SHP77 treated with DMSO at 0.1 percent for 48 hours (cell line): ENCODE measurements at places on chromosomes 7 and 10.
A peak's percentile ranks its signal among the peaks of the same experiment; 100 is the strongest.

DNA sequence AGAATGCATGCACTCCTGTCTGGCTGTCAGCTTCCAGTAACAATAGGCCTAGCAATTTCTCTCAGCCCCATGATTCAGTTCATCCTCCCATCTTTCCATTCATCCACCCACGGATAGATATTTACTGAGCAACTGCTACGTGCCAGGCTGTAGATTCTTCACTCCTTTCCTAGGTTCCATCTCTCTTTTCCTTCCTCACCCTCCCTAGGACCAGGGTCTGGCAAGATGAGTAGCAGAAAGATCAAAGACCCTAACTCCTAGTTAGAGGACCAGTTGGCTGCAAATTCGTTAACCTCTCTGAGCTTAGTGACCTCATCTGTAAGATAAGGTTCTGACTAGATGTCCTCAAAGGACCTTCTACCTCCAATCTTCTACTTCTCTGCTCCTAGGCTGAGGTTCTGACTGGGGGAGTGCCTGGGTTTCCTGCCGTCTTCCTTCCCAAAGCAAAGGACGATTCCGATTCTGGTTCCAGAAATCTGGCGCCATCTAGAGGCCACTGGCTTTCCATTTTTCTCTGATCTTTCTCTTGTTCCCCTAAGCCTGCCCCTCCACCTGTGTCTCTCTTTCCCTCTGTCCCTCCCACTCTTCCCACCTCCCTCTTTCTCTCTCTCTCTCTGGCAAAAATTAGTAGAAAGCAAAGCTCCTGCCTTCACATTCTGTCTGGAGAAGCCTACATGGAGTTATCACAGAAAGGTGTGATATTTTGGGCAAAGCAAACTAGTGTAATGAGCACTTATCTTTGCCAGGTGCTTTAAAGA is 26.2 kb downstream of the TBATA start:
- DNase-seq: peak; percentile 4

DNA sequence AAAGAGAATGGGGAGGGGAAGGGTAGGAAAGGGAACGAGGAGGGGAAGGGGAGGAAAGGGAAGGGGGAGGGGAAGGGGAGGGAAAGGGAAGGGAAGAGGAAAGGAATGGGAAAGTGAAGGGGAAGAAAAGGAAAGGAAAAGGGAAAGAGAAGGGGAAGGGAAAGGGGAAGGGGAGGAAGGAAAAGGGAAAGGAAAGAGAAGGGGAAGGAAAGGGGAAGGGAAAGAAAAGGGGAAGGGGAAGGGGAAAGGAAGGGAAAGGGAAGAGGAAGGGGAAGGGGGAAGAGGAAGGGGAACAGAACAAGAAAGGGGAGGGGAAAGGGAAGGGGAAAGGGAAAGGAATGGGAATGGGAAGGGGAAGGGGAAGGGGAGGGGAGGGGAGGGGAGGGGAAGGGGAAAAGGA is 352.1 kb downstream of the PARD3 start:
- no peak for DNase-seq

GRCh38 chr10:12510501-12510941 is 161.2 kb downstream of the CAMK1D start:
- no peak for DNase-seq

- DNase-seq: no peak
Measured at GRCh38 chr7:144777005-144777839, 58.6 kb downstream of the TPK1 start.

- no peak for DNase-seq
Measured at GRCh38 chr7:98974906-98975816, 96.8 kb downstream of the TRRAP start.

- DNase-seq: no peak
Measured at GRCh38 chr7:43463401-43463980, 119.4 kb upstream of the STK17A start.

DNA sequence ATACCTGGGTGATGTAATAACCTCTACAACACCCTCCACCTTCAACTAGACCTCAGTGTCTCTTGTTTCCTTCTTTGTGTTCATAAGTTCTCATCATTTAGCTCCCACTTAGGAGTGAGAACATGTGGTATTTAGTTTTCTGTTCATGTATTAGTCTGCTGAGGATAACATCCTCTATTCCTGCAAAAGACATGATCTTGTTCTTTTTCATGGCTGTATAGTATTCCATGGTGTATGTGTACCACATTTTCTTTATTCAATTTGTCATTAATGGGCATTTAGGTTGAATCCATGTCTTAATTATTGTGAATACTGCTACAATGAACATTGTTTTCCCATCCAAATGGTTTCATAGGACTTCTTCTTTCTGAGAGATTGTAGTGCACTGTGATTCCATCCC is 135.7 kb downstream of the MBL2 start:
- DNase-seq: no peak

GRCh38 chr7:25503306-25503705 is 275.0 kb upstream of the NPVF start:
- no peak for DNase-seq

DNA sequence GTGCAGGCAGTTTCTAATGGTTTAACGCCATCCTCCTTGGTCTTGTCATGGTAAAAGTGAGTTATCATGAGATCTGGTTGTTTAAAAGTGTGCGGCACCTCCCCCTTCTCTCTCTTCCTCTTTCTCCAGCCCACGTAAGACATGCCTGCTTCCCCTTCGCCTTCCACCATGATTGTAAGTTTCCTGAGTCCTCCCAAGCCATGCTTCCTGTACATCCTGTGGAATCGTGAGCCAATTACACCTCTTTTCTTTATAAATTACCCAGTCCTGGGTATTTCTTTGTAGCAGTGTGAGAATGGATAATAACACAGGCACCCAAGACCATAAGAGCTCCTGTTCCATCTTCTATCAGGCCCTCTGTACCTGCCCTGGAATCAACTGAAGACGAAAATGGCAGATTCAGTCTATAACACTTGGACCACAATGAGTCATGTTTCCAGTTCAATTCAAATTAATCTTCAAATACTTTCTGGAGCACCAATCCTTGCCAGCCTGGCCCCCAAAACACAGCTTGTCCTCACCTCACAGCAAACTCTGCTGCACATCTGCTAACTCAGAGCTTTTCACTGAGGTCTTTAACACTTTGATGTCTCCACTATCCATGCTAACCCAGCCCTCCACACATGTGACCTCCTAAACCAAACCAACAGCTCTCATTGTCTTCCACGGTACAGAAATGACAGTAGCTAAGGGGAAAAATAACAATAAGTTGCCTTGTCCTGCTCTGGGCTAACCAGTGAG is 73.2 kb downstream of the SFMBT2 start:
- no peak for DNase-seq

GRCh38 chr7:69742237-69742636 is 144.0 kb downstream of the AUTS2 start:
- DNase-seq: no peak

DNA sequence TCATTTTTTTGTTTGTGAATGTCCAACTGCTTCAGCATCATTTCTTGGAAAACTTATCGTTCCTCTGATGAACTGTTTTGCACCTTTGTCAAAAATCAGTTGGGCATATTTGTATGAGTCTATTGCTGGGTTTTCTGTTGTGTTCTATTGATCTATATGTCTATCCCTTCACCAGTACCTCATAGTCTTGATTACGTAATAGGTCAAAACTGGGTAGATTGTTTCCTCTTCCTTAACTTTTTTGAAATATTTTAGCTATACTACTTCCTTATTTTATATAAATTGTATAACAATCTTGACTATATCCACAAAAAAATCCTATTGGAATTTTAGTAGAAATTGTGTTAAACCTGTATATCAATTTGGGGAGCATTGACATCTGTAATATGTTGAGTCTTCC is 104.1 kb upstream of the PALS2 start:
- DNase-seq: no peak

GRCh38 chr10:126041804-126042231 is 145.5 kb downstream of the FANK1 start:
- peak; percentile 20 for DNase-seq

GRCh38 chr7:39592586-39592985 is 26.4 kb downstream of the YAE1 start:
- no peak for DNase-seq

GRCh38 chr10:53325066-53325465 is 552.5 kb upstream of the MBL2 start:
- DNase-seq: no peak

GRCh38 chr10:69800109-69800508 is 1.6 kb upstream of the COL13A1 start:
- no peak for DNase-seq

DNA sequence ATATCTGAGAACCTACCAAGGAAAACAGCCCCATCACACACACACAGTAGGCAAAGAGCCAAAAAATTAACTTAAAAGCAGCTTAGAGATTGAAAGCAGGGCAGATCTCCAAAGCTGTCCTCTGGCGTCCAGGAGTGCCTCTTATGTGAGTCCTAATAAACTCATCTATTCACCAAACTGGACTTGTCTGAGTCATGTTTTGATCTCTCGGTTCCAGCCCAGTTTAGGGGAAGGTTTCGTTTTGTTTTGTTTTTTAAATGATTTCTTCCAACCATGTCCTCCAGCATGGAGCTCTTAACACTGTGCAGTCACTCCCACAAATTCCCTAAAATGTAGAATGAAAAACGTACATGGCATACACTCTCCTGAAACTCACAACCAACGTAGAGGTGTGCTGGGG is 6.7 kb upstream of the PRSS37 start:
- DNase-seq: no peak

DNA sequence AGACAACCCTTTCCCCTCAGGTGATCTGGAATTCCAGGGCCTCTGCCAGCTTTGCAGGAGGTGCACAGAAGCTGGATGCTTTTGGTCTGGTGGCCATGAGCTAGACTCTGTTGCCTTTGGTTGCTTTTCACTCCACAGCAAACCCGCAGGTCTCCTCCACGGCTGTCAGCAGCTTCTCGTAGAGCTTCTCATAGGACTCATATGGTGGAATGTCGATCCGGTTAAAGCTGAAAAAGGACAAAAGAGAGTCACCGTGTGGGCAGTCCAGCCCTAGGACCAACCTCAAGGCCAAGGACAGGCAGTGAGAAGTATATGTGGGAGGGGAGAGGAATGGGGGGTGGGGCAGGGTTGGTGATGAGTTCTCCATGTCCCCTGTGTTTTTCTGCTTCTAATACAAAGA is 113.5 kb downstream of the SMURF1 start:
- DNase-seq: no peak

- no peak for DNase-seq
Measured at GRCh38 chr10:76632767-76633051, 1004.9 kb downstream of the KCNMA1 start.

GRCh38 chr10:120012566-120012965 is 120.0 kb downstream of the SEC23IP start:
- DNase-seq: no peak

DNA sequence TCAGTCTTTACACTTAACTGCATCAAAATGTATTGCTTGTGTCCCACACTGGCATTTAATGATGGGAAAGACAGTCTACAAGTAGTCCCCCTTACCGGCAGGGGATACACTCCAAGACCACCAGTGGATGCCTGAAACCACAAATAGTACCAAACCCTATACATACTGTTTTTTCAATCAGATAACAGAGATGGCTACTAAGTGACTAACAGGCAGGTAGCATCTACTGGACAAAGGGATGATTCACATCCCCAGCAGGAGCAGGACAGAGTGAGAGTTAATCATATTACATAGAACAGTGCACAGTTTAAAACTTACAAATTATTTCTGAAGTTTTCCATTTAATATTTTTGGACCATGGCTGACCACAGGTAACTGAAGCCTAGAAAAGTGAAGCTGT is 13.2 kb downstream of the TMEM243 start:
- DNase-seq: no peak

GRCh38 chr10:125148528-125148927 is 11.8 kb downstream of the CTBP2 start:
- no peak for DNase-seq

- no peak for DNase-seq
Measured at GRCh38 chr7:150389532-150389816, 10.3 kb downstream of the ZNF775 start.

GRCh38 chr7:102872460-102872859 is 40.3 kb upstream of the LRRC17 start:
- DNase-seq: no peak

GRCh38 chr7:128402356-128402755 is 7.4 kb downstream of the IMPDH1 start:
- no peak for DNase-seq

DNA sequence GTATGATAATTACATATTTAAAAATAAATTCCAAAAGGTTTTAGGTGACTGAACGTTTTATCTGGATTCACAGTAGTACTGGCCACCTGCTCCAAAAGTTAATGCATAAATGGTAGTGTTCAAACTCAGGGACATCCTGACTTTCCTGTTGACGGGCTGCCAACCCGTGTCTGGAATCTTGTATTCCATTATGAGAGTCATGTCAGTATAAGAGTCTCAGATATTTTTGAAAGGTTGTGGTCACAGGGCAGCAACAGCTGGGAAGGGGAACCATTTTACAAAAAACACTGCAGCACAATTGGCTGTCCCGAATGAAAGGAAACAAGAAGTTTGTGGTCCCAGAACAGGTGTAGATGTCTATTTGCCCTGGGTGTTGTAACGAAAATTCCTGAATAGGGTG is 2.8 kb downstream of the TDRD1 start:
- DNase-seq: no peak

DNA sequence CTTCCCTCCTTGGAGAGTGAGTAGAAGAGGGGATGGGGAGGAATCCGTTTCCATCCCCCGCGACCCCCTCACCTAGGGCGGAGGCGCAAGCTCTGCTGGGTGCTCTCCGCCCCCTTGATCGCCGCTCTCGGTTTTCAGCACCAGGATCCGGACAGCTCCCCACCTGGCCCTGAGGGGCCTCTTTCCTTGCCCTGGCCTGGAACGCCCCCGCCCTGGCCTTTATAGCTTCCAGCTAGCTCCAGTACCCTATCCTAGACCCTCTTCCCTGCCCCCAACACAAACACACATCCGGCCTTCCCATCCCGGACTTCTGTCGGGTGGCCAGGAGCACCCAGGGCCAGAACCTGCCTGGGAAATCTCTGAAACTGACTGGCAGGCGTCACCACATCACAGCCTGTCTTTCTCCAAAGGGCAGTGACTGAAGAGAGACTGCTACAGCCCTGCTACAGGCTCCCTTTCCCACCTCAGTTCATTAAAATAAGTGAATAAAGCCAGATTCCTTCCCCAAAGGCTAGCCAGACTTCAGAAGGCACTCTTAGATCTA is 72.3 kb upstream of the LEP start:
- no peak for DNase-seq

- DNase-seq: no peak
Measured at GRCh38 chr7:71157757-71158156, 25.8 kb downstream of the GALNT17 start.
